NCI-H1694 (cell line): ENCODE measurements at places on chromosomes 3 and 15.

DNA sequence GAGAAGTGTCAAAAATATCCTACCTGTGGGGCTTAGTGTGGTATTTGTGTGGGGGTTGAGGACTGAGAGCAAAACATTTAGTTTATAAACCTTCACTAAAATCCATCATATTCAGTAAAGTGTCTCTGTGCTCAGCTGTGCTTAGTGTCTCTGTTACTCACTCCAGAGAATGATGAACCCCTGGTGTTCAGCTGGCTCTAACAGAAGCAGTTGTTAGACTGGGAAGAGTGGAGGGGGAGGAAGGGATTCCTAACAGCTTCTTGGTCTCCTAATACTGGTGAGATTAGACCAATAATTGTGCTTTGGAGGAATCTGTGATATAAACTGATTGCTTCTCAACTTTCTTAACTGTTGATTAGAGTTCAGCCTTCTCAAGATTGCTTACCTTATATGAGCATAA is 1123.5 kb downstream of the ROBO2 start:
- DNase-seq: no peak

- no peak for DNase-seq
Measured at GRCh38 chr3:196175116-196175625, 36.0 kb downstream of the ZDHHC19 start.

- no peak for DNase-seq
Measured at GRCh38 chr3:99702953-99703943, 64.9 kb downstream of the COL8A1 start.

- no peak for DNase-seq
Measured at GRCh38 chr15:87907676-87908446, 348.7 kb downstream of the NTRK3 start.

GRCh38 chr15:39315206-39315850 is 265.6 kb upstream of the THBS1 start:
- DNase-seq: no peak

DNA sequence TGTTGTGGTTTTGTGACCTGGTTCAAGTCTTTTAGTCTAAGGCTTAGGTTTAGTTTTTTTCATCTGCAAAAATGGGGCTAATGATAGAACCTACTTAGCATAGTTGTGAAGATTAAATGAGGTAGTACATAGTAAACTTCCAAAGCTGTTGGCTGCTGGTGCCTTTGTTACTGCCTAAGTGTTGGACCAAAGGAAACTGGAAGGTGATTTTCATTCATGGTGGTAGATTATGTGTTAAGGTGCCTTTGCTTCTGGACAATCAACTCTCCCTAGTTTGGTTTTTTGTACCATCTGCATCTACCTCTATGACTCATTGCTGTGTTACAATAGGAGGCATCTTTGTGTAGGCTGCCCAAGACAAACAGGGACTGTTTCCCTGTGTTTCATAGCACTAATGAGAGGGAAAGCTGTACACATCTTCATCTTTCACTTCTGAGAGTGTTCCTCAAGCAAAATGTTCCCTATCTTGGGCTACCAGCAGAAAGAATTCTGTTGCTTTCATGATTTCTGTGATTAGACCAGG is 3.2 kb downstream of the MAP2K1 start:
- DNase-seq: no peak

GRCh38 chr3:73148682-73149081 is 87.2 kb downstream of the EBLN2 start:
- DNase-seq: no peak

- no peak for DNase-seq
Measured at GRCh38 chr15:30041868-30042267, 40.9 kb upstream of the GOLGA8J start.

- no peak for DNase-seq
Measured at GRCh38 chr3:217099-217813, 20.7 kb downstream of the CHL1 start.

GRCh38 chr15:58852347-58852746 is 81.1 kb downstream of the SLTM start:
- DNase-seq: no peak

DNA sequence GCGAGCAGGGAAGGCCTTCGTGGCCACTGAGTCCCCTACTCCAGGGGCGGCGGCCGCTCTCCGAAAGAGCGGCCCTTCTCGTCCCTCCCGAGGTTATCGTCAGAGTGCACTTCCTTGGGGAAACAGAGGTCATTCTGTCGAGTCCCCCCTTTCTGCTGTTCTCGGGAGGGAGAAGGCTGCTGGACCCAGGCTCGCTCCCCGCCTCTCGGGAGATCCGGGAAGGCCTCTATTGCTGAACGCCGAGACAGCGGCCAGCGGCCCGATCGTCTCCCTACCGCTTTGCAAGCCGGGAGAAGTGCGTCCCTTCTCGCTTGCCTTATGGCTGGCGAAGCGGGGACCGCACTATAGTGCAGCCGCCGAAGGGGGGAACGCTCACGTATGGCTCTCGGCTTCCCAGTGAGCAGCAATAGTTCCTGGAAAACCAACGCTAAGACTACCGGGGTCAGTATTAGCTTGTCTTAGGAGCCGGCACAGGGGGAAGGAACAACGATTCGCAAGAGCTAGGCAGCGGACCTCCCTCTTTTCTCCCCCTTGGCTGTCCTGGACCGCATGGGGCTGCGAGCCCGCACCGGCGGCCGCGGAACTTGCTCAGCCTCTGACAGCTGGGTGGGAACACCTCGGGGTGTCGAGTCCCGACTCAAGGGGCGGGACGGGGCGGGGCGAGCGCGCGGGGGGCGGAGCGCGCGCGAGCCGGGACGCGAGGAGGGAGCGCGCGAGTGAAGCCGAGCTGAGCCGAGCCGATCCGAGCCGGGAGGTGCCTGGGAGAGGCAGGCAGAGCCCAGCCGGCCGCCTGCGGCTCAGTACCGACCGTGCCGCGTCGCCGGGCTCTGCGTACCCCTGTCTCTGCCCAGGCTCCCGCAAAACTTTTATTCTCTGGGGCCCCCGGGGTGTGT is 930 bp upstream of the PPM1L start:
- peak; percentile 82 for DNase-seq

DNA sequence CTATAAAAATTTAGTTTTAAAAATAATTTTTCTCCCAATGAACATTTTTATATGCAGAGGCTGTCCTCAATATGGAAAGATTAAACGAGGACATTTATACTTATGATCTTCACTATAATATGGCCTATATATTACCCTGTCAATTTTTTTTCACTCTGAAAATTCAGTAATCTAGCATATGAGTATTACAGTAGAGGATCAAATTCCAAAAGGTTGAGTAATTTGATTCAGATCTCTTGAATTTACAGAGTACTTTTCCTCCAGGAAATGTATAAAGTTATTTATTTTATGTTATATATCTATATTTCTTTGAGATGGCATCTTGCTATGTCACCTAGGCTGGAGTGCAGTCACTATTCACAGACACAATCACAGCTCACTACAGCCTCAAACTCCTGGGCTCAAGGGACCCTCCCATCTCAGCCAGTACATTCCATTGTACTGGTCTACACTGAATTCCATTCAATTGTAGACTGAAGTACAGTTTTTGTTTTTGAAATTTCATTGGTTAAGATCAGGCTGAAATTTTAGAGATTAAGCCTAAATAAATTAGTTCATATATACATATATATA is 16.3 kb upstream of the TRPM7 start:
- DNase-seq: no peak

DNA sequence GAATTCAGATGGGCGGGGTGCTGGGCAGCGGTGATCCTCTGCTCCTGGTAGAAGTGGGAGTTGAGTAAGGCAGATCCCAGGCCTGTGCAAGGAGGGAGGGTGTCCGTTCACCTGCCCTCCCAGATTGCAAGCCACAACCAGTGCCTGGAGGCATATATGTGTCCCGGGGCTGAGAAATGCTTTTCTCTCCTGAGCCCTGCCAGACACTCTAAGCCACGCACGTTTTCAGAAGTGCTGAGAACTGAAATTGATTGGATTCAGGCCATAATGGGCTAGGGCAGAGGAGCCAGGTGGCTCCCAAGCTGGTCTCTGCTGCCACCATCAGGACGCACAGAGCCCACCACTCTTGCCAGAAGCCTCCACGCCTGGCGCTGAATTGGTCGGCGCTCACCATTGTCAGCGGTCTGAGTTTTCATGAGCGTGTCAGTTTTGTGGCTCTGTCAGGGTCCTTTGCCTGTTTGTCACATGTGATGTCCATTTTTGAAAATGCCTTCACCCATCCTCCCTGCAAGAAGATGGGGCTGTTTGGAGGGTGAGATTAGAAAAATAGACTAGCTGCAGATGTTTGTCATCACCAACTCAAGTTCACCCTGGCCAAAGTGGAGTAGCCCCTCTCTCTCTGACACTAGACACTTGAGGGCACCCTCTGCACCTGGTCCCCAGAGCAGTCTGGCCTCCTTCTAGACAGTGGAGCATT is 15.4 kb upstream of the BFSP2 start:
- DNase-seq: peak; percentile 78

DNA sequence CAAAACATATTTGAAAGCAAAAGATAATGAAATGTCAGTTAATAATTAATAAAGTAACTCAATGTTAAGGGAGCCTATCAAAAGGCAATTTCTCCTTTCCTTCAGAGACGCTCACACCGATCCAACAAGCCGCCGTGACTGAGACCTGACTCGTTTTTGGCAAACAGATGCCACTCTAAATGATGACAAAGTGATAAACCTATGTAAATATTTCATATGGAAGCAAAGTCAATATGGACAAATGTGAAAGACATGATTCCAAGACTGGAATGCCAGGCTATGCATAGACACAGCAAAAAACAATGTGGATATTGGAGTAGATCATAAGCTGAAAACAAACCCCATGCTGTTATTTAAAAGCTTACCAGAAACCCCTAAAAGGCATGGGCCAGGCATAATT is 137.2 kb upstream of the SUCLG2 start:
- DNase-seq: no peak

GRCh38 chr3:187319699-187320302 is 28.3 kb upstream of the MASP1 start:
- peak; percentile 4 for DNase-seq

- no peak for DNase-seq
Measured at GRCh38 chr3:122025296-122025695, 3.2 kb upstream of the ILDR1 start.

DNA sequence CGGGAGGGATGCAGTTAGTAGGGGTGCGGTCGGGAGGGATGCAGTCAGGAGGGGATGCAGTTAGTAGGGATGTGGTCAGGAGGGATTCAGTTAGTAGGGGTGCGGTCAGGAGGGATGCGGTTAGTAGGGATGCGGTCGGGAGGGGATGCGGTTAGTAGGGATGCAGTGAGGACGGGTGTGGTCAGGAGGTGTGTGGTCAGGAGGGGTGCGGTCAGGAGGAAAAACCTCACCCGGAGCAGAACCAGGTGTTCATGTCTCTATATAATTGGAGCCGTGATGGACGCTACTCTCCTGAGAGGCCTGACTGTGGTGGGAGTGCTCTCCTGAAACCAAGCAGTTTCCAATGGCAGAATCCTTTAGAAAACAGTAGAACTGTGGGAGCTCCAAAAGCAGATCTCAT is 95.8 kb downstream of the BDH1 start:
- no peak for DNase-seq

DNA sequence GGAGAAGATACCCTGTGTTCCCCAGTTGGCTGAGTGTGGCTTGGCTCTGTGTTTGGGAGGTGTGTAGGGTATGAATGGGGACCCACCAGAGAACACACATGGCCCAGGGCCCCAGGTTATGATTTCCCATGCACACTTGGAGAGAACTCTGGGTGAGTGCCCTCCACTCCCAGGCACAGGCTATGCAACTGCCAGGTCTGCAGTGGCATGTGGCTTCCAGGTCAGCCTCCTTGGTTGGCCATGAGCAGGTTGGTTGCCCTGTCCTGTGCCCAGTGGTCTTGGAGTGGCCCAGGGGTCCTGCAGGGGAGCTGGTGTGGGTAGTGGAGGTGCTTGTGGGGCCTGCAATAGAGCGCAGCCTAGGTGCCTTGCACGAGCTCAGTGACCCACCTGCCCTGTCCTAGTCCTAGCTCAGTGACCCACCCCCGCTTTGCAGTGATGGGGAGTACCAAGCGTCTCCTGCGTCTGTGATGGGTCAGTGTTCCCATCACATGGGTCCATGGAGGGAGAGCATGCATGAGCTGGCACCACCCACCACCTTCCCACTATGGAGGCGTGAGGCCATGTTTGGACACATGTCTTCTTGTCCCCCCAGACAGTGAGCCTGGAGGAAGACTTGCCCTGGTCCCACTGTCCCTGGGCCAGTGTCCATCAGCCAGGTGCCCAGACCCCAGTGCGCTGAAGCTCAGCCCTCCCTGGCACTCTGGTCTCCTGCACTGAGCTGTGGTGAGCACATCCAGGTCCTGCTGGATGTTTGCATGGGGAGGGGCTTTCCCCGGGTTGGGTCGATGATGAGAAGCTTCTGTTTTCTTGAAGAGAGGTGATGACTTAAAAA is 217.3 kb downstream of the SNRPN start:
- DNase-seq: no peak

DNA sequence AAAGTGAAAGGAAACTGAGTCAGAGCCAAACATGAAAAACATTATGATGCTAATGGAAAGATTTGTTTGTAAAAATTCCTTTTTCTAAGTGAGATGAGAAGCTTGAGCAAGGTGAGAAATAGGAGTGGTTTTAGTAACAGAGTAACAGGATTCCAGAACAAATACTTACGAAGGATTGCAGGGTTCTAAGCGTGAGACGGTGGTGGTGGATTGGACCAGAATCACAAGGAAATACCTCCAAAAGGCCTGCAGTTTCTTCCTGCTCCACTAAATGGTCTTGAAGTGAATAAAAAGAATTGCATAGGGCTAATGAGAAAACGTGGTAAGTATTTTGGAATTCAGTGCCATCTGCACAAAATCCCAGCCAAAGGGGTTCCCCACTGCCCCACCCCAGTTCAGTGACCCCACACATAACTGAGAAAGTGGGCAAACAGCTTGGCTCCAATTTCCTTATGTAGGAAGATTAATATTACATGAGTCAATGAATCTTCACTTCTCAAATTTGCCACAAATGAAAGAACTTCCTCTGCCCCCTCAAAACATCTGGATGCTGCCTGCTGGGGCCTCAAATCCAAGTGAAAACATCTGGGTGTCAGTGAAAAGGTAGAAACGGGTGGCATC is 283.8 kb upstream of the NR2F2 start:
- no peak for DNase-seq

GRCh38 chr3:172799246-172799645 is 48.7 kb downstream of the ECT2 start:
- no peak for DNase-seq

DNA sequence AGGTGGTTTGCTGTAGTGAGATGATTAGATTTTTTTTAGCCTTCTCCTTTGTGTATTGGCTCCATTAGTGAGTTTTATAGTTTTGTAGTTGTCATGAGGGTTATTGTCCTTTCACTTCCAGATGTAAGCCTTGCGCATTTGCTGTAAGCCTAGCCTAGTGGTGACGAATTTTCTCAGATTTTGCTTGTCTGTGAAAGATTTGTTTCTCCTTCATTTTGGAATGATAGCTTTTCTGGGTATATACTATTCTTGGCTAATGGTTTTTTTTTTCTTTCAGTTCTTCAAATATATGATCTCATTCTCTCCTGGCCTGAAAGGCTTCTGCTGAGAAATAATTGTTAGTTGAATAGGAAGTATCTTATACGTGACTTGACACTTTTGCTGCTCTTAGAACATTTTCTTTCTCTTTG is 166.5 kb upstream of the THRB start:
- no peak for DNase-seq
